NCI-H2171 treated with DMSO at 0.1 percent for 48 hours (cell line): ENCODE measurements at places on chromosomes 1 and 21.

DNA sequence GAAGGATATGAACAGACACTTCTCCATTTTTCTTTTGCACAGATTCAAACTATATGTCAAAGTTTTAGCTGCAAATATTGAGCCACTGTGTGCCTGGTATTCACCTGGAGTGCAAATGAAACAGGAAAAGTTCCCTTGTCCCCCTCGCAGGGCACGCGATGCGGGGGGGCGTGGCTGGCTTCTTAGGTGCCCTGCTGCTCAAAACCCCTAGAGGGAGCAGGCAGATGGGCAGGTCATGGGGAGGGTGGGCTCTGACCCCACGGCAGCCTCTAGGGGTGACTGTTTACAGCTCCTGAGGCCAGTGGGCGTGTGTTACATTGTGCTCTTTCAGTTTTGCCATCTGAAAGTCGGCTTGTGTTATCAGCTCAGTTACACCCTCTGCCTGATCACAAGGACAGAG is 931.2 kb upstream of the B3GALT2 start:
- no peak for DNase-seq

GRCh38 chr1:51189421-51190073 is 46.5 kb upstream of the RNF11 start:
- DNase-seq, result peak; percentile 78

- peak; percentile 6 for DNase-seq
These were observed 7.9 kb upstream of the GNPAT start for GRCh38 chr1:231232870-231233734.

DNA sequence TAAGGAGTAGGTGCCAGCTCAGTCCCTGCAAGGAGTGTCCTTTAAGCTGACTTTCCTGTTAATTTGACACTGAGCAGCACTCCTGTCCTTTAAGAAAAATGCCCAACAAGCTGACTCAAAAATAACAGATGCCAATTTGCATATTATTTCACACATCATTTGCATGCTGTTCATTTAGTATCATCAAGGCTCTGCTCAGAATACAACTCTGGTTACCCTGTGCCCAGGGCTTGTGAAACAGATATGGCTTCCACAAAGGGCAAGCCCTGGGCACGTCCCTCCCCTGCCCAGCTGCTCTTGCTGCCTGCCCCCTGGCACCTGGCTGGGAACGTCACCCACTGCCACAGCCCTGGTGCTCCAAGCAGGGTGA is 10.3 kb downstream of the KCNN3 start:
- no peak for DNase-seq

- DNase-seq, result no peak
These were observed 354.6 kb upstream of the ADGRL2 start for GRCh38 chr1:81446000-81446669.

DNA sequence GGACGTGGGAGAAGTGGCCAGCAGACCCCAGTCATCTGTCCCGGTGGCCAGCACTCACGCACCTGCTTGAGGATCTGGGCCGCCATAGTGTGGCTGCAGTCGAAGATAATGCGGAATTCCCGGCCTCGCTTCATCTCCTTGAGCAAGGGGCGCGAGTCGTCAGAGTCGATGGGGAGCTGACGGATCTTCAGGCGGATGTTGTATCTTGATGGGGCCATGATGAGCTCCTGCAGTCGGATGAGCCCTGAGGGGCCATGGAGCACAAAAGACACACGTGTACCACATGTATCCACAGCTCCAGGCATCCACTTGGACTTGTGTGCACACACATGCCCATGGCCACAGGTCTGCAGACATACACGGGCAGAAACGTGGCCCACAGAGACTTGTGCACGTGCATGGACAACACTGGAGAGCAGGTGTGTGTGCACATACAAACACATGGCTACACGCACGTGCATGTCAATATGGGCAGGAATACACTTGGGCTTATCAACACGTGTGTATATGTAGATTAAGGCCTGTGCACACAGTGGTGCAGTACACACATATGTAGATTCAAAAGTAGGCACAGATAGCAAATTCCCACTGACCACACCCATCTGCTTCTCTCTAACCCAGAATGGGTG is 162.1 kb downstream of the GRIK3 start:
- DNase-seq, result no peak

GRCh38 chr1:207035877-207036551 is 3.5 kb upstream of the C1orf116 start:
- DNase-seq, result no peak

- no peak for DNase-seq
These were observed 9.6 kb downstream of the CDC42BPA start for GRCh38 chr1:227308367-227309336.

- no peak for DNase-seq
These were observed 43.4 kb upstream of the DIPK1A start for GRCh38 chr1:93004566-93005251.
